ENCODE measurements at places on chromosomes 5 and 9.

- no peak for DNase-seq
Measured at GRCh38 chr9:111287127-111287526, 42.9 kb downstream of the OR2K2 start.

GRCh38 chr5:73528248-73528647, 30.0 kb downstream of the BTF3 start:
- no peak for DNase-seq

GRCh38 chr5:83683836-83684235, 36.8 kb downstream of the HAPLN1 start:
- DNase-seq: no peak

DNA sequence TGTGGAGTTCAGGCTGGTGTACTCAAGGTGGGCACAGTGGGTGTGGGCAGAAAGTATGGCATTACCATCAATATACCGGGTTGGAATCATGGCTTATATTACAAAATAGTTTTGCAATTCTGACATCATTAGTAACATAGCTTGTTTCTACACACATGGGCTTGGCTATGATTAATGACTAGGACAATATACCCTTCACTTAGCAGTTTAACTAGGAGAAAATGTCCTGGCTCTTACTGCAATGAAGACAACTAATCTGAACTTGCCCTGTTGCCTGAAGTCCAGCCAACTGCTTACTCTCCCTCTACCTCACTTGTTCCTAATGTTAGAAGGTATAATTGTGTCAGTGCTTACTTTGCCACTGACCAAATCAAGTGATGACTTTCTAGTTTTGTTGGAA, 612.5 kb downstream of the EFNA5 start:
- no peak for DNase-seq

- DNase-seq: no peak
Measured at GRCh38 chr9:20914556-20914955, 116.9 kb downstream of the HACD4 start.

DNA sequence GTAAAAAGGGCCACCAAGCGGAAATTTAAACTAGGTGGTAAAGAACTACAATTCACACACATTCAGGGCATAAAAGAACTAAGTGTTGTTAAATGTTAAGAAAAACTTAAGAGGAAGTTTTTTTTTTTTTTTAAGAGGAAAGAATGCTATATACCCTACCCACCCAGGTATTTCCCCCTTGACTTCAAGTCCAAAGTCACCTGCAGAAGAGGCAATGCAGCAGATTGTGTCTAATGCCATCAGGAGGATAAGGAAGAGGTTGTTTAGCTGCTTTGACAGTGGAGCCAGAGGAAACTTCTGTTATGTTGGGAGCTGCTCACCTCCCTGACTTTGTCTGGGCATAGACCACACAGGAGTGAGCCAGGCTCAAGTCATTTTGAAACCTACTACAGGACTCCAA, 69.2 kb downstream of the MPDZ start:
- no peak for DNase-seq

GRCh38 chr9:93669958-93670207, 93.5 kb downstream of the PHF2 start:
- DNase-seq: no peak

- DNase-seq: no peak
Measured at GRCh38 chr9:126415741-126416370, 89.2 kb downstream of the MVB12B start.
